ENCODE measurements at places on chromosomes 3 and 15.

- no peak for DNase-seq
Measured at GRCh38 chr3:155739154-155739553, 5.7 kb downstream of the PLCH1 start.

DNA sequence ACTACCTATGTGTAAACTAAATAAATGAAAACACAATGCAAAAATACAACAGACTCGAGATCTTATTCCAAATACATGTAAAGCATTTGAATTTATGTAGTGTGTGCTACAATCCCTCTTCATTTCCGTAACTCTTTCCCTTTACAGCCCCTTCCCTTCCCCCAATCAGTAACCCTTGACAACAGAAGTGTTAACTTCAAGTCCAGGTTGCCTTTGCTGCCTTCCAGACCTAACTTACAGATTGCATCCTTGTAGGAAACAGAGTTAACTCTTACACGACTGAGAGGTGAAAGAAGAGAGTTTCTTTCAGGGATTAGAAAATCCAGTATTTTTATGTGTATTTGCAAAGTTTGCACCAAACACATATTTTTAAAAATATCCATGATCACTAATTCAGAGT, 1.4 kb upstream of the ROBO1 start:
- no peak for DNase-seq

- no peak for DNase-seq
Measured at GRCh38 chr3:169420429-169420828, 243.1 kb downstream of the MECOM start.

DNA sequence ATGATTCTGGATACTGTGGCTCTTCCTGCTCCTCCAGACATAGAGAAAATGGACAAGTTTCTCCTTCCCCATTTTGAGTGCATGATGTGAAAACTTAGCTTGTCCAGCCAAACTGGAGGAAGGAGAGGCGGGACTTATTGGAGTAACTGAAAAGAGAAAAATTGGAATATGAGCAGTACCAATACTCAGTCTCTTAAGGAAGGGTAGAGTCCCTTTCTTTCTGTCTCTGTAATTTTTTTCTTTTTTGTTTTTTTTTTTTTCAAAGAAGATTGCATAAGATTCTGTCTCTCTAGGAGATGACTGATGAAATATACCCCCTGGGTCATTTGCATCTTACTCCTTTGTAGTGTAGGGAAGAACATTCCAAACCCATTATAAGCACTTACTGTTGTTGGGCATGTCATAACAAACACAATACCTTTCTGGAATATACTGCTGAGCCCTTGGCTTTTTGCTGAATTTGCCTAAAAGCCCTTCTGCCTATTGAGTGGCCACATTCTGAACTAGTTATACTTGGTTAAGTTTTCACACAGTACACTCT, 498.1 kb upstream of the TPRG1 start:
- DNase-seq: no peak

DNA sequence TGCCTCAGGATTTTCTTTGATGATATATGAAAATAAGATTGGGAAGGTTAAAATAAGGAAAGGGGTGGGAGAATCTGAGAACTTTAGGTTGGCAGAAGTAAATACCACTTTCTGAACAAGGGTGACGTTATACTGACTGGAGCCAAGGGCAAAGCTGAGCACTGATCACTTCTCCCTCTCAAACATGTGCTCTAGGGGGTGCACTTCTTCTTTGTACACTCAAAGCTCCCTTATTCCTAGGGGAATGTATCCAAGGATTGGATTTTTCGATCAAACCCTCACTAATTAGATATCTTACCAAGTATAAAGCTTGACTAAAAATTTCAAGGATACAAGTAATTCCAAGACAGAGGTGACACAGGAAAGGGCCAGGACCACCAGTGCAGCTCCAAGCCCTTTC, 243.9 kb upstream of the UMPS start:
- DNase-seq: no peak

DNA sequence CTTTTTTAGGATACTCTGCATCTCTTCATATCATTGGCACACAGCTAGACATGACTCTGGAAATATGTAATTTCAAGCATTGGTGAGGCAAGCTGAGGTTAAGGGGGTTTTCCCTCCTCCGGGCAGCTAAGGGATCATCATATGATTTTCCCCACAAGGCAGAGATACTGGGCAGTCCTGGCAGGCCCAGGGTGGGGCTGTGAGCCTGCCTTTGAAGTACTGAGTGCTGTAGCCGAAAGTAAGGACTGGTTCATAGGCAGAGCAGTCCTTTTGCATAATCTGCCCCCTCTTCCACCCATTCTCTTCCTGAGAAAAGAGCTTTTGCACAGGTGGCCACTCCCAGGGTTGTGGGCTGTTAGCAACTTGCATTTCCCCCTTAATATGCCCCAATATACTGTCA, 168.8 kb upstream of the MANF start:
- DNase-seq: no peak

GRCh38 chr3:72405943-72406566, 442.2 kb downstream of the SHQ1 start:
- no peak for DNase-seq

DNA sequence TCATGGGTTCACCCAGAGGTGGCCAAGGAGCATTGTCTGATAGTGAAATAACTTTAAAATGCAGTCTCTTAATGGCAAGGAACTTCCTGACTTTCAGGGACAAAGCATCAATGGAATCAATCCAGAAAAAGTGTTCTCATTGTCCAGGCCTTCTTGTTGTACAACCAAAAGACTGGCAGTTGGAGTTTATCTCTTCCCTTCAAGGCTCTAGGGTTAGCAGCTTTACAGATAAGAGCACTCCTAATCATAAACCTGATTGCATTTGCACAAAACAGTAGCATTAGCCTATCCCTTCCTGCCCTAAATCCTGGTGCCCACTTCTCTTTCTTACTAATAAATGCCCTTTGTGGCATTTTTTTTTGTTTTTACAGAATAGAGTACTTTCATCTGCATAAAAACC, 43.3 kb upstream of the VIPR1 start:
- DNase-seq: no peak

DNA sequence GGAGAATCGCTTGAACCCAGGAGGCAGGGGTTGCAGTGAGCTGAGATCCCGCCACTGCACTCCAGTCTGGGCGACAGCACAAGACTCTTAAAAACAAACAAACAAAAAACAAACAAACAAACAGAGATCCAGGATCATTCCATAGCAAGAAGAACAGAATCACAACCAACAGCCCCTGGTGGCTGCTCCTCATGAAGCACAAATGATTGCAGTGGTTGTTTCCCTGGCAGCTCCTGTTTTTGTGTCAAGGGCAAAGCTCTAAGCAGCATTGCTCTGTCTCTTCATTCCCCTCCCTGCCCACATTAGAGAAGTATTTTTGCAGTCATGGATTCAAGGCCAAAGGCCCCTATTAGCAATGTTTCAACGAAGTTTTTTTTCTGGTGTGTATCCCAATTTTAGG, 25.8 kb upstream of the BLM start:
- DNase-seq: no peak
